ENCODE measurements at places on chromosomes 4 and X.

DNA sequence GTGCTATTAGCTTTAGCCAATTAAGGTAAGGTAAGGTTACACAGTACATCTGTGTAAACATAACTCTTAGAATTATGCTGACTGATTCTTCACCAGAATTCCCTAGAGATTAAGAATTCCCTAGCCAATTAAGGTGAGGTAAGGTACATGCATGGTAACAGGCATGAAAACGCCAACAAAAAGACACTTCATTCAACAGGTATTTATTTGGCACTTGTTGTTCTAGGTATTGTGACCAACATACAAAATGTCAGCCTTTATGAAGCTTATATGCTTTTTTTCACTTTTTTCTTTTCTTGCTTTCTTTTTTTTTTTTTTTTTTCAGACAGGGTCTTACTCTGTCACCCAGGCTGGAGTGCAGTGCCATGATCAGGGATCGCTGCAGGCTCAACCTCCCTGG, 47.2 kb downstream of the EDNRA start:
- DNase-seq = no peak

GRCh38 chr4:82231806-82232205, 142.0 kb downstream of the HNRNPD start:
- no peak for DNase-seq

GRCh38 chr4:142598132-142598531, 248.0 kb downstream of the INPP4B start:
- DNase-seq = peak; percentile 41

GRCh38 chr4:147456706-147457105, 24.2 kb upstream of the EDNRA start:
- no peak for DNase-seq

- no peak for DNase-seq
Measured at GRCh38 chr4:102828497-102828808, 1.1 kb upstream of the UBE2D3 start.

GRCh38 chr4:139672732-139673131, 7.1 kb downstream of the MGST2 start:
- DNase-seq = no peak

DNA sequence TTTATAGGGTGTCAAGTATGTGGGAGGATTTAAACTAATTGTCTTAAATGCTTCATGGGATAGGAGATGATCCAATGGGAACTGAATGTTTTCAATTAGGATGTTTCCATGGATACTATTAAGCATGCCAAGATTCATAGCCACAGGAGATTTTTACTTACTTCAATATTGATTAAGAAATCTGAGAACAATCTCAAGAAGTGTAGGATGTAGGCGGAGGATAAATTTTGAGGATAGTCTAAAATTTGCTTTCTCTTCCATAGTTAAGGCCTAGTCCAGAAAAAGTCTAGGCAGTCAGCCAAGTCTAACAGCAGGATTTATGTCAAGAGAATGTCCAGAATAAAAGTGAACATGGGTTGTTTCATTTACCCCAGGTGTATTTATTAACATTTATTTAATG, 32.8 kb downstream of the REPS2 start:
- DNase-seq = no peak

All from amniotic epithelial cell (primary cell).